ENCODE measurements at places on chromosomes 3 and 15.

- no peak for DNase-seq
These were observed 5.3 kb downstream of the RFTN1 start for GRCh38 chr3:16508243-16508578.

DNA sequence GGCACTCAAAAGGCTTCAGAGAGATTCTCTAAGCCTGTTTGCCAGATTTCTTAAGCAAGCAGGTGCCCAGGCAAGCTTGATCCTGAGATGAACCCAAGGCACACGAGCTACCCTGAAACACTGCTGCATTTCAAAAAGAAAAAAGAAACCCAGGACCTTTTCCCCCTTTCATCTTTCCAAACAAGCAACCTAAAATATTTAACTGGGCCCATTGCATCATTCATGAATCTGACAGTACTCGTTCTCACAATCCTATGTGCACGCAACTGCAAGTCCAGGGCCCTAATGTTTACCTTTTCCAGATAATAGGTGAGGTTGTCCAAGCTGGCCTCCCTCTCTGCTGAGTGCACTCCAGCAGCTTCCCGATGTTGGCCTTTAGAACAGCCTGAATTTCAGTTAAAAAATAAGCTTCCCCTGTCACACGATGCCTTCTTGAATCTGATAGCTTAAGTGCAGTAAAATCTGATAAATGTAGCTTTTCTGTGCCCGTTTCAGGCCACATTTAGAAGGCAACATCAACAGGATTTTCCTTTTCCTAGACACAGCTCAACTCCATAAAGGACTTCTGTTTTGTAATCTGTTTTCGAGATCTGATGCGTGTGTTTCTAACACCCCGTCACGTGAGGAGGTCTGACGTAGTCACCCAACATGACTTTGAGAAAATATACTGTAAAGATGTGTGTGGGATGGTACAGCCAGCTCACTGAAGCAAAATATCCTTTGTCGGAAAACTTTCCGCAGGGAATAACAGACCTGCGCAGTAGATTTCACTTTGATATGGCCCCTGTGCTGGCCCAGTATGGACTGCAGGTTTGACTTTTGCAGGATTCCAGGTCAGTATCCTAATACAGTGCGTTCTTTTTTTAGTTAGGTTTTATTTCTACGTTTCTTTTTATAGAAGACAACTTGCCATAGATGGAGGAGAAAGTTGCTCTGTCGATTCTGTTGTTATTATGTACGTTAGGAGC is 55.1 kb upstream of the RASA2 start:
- no peak for DNase-seq

DNA sequence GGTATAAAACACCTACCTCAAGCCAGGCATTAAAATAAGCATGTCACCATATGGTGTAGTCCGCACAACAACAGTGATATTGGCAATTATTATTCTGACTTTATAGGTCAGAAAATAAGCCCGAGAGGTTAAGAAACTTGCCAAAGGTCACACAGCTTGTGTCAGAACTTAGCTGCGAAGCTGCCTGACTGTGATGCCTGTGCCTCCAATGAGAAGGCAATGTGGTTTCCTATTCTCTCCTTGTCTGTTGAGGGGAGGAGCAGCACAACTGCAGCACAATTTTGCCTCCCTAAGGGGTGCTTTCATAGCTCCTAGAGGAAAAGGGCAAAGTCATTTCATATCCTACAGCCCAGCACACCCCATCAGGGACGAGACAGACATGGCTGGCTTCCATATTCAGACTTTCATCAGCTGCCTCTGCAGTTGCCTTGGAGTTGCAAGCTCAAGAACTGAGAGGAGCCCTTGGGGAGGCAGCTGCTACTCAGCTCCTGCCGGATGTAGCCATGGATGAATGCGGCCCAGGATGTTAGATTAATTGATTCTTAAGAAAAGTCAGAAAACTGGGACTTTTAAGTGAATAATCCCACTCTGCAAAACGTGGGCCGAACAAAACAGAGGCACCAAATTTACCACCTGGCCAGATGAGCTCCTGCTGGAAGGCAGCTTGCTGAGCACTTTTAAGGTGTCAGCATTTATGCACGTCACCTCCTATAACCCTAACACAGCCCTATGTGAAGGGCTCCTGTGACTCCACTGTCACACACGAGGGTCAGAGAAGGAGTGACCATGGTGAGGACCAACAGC is 38.5 kb downstream of the MYO5C start:
- no peak for DNase-seq

- no peak for DNase-seq
These were observed 7.5 kb downstream of the TAFA4 start for GRCh38 chr3:68924897-68925296.

DNA sequence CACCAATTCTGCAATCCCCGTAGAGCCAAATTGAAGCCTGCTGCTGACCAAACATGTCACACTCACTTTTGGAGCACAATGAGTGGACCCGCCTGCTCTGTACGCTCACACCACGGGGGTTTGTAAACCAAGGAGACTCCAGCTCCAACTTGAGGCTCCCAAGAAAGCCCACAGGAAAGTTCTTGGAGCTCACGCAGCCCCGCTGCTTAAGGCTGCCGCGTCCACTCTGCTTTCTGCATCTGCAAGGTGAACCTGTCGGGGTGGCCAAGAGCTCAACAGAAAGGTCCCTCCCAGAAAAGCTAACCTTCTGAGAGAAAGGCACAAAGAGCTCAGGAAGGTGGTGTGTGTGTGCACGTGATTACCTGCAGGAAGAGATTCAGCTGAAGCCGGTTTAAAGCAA is 94.9 kb downstream of the PCSK6 start:
- no peak for DNase-seq

GRCh38 chr3:43024181-43024885 is 45.2 kb downstream of the GASK1A start:
- DNase-seq, result no peak

DNA sequence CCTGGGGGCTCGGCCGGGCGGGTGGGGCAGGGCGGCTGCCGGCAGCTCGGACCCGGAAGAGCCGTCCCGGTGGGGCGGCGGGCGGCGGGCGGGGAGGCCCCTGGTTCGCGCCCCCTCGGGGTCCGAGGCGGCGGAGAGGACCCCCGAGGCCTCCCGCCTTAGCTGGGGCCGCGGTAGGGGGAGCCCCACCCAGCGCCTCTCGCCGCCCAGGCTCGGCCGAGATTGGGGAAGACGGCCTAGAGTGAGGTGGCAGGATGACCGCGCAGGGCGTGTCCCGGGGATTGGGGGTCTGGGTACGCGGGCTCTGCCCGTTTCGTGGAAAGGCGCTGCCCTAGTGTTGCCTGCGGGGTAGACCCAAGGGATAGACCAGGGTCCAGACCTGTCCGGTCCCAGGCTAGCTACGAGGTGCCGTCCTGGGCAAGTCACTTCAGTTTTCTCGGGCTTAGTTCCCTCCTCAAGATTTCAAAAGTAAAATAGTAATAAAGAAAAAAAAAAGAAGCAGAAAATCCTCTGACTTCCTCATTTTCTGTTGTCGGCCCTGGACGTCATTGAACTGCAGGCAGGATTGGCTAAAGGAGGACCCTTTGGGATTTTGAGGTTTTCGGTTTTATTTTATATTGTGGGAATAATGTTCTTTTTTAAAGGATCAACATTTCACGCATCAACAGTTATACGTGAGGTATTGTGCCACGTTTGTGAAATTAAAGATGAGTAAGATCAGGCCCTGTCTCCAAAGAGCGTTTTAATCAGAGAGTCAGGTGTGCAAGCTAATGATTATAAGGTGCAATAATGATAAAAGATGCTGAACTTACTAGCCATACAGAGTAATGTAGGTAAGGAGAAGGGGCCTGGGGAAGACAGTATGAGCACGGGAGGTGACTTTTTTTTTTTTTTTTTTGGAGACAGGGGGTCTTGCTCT is 679 bp downstream of the IQGAP1 start:
- DNase-seq, result peak; percentile 35

DNA sequence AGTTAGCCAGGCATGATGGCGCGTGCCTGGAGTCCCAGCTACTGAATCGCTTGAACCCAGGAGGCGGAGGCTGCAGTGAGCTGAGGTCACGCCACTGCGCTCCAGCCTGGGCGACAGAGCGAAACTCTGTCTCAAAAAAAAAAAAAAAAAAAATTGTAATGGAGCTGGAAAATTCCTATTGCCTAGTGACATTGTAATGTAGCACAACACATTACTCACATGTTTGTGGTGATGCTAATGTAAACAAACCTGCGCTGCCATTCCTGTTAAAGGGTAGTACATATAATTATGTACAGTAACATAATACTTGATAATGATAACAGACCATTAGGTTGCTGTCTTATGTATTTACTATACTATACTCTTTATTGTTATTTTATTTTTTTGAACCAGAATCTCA is 39.1 kb downstream of the KNL1 start:
- DNase-seq, result no peak

- DNase-seq, result no peak
These were observed 3.2 kb downstream of the ULK3 start for GRCh38 chr15:74839526-74840395.

DNA sequence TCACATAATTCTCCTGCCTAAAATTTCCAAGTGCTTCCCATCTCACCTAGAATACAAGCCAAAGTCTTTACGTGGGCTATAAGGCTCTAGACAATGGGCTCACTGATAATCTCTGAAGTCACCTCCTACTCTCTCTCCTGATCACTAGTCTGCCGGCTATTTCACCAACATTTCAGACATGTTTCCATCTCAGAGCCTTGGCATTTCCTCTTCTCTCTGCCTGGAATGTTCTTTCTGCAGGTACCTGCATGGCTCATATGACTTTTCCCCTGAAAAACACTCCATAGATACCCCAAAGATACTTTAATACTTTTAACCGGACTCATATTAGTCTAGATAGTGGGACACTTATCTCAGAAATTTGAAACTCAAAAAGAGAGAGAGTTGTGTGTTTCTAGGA is 32.7 kb downstream of the CD200 start:
- no peak for DNase-seq

DNA sequence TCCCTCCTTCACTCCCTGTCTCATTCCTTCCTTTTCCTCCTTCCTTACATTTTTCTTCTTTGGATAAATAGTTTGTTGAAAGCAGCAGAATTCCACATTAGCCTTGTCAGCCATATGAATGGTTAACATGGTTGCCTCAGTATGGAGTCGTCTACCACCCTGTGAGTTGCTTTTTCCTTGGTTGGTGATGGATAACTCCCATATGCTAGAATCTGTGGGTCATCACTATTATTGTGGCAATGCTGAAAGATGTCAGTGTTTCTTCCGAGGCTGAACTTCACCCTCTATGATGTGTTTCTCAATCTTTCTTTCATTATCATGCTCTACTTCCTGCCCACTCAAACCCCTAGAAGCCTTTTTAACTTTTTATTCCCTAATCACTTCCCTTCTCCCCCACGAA is 481.8 kb upstream of the KCNMB2 start:
- no peak for DNase-seq

- DNase-seq, result no peak
These were observed 175.9 kb downstream of the OTOL1 start for GRCh38 chr3:161672478-161672877.

GRCh38 chr3:79217096-79217495 is 550.7 kb downstream of the ROBO1 start:
- no peak for DNase-seq

- DNase-seq, result no peak
These were observed 81.3 kb upstream of the ZBED2 start for GRCh38 chr3:111676211-111677006.

DNA sequence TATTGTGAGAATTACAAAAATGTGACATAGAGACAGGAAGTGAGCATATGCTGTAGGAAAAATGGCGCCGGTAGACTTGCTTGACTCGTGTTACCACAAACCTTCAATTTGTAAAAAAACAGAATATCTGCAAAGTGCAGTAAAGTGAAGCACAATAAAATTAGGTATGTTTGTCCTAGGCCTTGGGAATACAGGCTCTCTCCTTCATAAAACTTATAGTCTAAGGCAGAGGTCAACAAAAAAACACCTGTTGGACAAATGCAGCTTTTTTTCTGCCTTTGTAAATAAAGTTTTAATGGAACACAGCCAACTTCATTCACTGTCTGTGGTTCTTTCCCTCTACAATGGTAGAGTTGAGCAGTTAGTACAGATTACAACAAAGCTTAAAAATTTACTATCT is 216.8 kb upstream of the SATB1 start:
- no peak for DNase-seq

DNA sequence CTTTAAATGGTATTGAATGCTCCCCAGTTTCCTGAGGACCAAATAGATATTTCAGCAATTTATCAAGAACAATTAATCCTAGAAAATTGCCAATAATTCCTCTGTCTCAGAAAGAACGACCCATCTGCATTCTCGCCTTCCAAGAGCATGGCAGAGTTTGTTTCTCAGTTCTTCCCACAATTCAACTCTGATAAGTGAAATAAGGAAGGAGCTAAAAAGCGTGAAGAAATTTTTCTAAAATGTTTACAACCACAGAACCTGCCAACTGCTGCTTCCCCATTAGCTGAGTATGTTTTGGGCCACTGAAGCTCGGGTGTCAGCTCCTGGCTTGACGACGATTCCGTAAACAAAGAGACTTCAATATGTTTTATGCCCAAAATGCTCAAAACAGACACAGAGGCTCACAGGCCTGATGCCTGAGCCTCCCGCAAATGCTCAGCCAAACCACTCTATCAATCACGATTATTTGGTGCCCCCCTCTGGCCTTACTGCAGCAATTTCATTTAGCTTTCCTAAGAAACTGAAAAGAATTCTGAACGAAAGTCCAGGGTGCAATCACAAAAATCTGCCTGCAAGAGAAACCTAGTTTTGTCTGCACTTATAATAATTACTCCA is 259.2 kb upstream of the CCDC54 start:
- DNase-seq, result peak; percentile 49

DNA sequence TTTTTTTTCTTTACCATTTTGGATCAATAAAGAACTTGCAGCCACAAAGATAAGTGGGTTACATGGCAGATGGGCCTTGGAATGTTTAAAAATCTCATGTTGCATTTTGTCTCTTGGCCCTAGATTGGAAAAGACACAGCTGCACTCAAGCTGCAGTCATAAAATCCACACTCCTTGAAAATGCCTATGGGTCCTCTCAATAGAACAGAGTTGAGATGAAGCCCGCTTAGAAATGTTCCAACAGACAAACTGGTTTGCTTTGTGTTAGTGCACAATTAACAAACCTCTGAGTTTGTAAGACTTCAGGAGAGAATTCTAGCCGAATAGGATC is 401.2 kb upstream of the CDIN1 start:
- no peak for DNase-seq

Measured in neuronal stem cell (in vitro differentiated cells).